ENCODE measurements at places on chromosomes 5 and 9.
A peak's percentile ranks its signal among the peaks of the same experiment; 100 is the strongest.

- DNase-seq = no peak
These were observed 344.2 kb downstream of the ADGRV1 start for GRCh38 chr5:90902651-90903386.

DNA sequence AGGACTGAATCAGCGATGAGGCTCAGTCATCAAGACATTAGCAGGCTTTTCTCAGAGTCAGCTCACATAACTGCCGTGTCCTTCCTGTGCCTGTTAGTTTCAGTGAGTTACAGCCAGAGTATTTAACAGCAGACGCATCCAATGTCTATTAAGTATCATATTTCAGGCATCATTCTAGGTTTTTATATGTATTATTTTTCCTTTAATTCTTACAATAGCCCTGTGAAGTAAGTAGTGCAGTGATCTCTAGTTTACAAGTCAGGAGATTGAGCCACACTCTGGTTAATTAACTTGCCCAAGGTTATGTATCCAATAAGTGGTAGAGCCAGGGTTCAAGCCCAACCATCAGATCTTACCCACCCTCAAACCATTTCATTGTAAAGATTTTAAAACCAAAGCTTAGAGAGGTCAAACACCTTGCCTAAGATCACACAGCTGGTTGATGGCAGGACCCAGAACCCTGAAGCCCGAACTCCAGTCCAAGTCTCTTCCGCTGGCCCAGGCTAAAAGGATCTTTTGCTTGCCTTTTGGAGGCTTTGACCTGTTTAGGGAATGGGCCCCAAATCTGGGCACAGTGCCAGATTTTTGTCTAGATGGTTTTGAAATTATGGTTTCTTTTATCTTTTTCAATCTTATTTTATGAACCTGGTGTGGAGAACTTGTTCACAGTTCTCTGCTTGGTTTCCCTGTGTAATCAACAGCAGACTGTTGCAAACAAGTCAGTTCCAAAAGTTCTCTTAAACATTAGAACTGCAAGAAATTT, 261.2 kb upstream of the CLINT1 start:
- DNase-seq = peak; percentile 85

DNA sequence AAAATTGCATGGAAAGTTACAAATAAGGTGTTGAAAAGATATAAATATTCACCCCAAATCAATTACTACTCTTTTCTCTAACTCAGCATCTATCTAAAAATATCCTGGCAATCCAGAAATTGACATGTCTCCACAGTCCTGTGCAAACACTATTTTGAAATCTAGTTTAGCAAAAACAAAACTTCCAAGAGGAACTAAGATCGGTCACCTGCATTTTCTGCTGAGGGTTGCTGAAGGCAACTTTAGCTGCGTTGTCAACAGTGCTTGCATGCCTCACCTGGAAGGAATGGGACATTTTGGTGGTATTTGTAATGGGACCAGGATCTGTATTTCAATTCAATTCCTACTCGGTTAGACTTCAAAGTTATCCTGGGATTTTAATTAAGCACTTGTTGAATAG, 398.3 kb downstream of the NTRK2 start:
- no peak for DNase-seq

- no peak for DNase-seq
These were observed 1.8 kb upstream of the CFAP95 start for GRCh38 chr9:69818750-69819345.

DNA sequence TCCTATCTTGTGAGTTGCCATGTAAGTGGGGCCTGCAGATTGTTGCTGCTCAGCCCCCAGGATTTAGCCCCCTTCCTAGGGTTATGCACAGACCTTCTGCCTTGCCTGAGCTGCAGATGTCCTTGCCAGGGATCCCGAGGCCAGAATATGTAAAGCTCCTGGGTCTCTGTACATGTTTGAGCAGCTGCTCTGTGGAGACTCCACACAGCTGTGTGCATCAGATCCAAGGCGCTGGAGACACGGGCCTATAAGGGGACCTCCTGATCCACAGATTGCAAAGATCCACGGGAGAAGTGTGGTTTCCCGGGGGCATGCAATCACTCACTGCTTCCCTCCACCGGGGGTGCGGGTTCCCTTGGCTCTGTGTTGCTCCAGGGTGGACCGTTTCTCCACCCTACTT, 28.9 kb downstream of the TAF11L14 start:
- DNase-seq = no peak

DNA sequence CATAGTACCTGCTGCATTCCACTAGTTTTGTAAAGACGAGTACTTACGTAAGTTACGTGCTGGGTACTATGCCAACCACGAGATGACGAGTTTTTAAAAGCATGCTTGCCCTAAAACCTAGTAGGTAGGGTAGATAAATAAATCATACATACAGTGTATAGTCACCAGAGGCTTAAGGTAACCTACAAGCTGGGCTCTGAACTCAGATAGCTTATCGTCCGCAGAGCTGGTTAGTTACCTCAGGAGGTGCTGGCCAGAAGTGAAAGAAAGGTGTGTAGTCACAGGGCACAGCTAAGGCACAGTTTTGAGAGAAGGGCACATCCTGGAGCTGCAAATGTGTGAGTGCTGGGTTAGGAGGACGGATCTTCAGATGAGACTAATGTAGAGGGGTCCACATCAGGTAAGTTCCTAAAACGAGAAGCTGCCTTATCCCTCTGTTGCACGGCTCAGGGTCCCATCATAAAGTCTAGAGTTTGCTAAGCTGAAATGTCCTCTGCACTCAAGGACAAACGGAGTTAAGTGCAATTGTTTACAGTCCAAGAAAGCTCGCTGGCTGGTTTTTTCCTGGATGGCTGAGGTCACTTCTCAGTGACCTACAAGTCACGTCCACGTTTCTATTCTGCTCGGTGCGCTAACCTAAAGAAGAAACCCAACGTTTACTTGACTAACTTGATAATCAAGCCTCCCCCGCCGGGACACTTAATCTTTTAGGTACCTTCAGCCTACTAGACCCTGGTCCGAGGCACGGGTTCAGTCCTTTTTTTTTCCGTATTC, 1.1 kb upstream of the SNX24 start:
- DNase-seq = no peak

GRCh38 chr5:119011186-119011585, 22.8 kb upstream of the DTWD2 start:
- DNase-seq = no peak

DNA sequence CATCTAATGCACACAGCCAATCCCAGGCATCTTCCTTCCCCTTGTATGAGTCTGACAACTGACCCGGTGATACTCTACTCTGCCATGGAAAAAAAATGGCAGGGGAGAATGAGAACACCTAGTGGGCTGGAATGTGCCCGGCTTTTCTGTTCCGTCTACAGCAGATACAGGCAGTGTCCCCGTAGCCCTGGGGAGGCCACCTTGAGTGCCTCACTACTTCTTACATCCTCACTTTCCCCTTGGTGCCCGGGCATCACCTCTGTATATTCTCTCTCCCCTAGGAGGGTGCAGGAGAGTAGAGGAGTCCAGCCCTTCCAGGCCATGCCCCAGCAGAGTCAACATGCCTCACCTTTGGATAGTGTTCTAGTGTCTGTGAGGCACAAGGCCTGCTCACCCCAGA, 56.2 kb downstream of the SYK start:
- DNase-seq = no peak

GRCh38 chr9:68426755-68427154, 70.3 kb downstream of the PGM5 start:
- no peak for DNase-seq

- DNase-seq = no peak
These were observed 1.5 kb upstream of the PRDM12 start for GRCh38 chr9:130662970-130663257.

DNA sequence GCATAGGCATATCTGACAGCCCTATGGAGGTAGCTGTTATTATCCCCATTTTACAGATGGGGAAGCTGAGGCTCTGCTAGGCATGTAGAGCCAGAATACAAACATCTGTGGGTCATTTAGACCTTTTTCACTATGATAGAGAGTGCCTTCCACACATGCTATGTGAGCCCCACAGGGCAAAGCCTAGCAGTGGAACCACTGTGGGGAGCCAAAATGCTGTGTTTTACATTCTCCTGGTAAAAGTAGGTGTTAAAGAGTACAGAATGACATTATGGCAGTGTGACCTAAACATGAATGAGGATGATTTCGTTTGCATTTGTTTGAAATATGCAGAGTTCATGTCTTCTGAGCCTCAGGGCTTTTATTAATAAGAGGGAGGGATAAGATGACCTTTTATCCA, 265.2 kb downstream of the MAST4 start:
- no peak for DNase-seq

- DNase-seq = no peak
These were observed 310.5 kb downstream of the CETN3 start for GRCh38 chr5:90099099-90099498.

DNA sequence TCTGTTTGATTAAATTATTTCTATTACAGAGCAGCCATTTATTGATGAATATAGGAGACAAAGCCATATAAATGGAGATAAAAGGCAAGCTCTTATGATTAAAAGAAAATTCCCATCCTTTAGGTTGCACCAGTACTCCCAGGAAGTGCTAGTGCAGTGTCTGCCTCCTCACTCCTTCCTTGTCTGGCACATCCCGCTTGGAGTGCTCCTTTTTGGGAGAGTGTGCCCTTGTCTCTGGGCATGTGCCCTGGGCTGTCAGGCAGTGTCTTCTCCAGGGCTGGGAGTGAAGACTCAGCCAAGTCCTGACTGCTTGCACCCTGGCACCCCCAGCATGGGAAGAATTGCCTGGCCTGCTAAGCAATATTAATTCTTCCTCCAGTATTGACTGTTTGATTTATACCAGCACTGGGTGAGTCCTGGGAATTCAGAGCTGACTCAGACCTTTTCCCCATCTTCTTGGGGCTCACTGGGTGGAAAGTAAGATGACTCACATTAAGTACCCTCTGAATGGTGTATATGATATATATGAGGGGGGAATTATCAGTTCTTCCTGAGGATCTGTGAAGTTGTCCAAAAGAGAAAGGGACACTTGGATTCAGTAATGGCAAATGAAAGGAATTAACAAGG, 62.1 kb downstream of the ZSWIM6 start:
- DNase-seq = no peak

GRCh38 chr9:21800931-21801682, 1.3 kb upstream of the MTAP start:
- DNase-seq = no peak

DNA sequence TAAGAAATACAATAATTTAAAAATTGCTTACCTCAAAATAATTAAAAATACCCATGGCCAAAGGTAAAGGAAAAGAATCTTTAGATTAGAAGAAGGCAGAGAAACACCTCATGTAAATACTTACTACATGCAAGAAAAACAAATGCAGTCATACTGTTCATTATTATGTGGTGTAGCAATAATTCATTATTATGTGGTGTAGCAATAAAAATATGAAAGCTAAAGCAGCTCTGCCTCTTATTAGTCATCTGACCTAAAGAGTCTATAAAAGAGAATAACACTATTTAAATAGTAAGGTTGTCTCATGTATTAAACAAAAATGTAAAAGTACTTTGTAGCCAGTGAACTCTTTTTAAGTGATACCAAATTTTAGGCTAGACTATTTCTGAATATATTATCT, 6.6 kb downstream of the DTWD2 start:
- peak; percentile 1 for DNase-seq

GRCh38 chr9:115207003-115207836, 89.3 kb upstream of the TNC start:
- DNase-seq = no peak

GRCh38 chr9:136963341-136963740, 11.3 kb downstream of the LCN12 start:
- no peak for DNase-seq

DNA sequence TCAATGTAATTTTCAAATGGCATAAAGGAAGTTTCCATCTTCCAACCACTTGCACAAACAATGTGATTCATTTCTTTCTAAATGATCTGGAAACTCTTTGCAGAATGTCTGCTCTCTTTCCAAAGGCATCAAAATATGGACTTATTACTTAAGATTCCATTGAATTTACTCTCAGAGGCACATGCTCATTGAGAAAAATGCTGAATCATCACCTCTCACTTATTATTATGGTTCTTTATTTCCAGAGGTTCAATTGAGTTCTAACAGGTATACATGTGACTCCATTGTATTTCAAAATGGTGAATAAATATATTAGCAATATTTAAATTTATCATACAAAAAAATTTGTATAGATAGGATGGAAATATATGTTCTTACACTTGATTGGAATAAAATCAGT, 1140.6 kb downstream of the EFNA5 start:
- DNase-seq = no peak

GRCh38 chr5:174991847-174992246, 267.5 kb downstream of the MSX2 start:
- no peak for DNase-seq

GRCh38 chr9:136835162-136835931, 6.9 kb upstream of the AJM1 start:
- DNase-seq = no peak

DNA sequence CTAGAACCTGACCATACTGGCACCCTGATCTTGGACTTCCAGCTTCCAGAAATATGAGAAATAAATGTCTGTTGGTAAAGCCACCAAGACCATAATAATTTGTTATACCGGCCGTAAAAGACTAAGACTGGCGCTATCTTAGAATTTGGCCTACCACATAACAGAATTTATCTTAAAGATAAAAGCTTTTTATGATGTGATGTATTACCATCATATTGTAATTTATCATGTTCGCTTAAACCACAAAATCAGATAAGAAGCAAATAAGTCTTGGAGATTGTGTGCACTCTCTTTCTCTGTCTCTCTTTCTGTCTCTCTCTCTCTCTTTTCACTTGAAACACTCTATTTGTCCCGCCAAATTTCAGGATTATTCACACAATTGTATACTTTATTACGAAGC, 35.6 kb downstream of the FST start:
- DNase-seq = no peak

GRCh38 chr5:2272039-2272438, 389.3 kb upstream of the IRX4 start:
- no peak for DNase-seq

- DNase-seq = peak; percentile 67
These were observed 27.8 kb downstream of the SUB1 start for GRCh38 chr5:32613050-32613672.

- no peak for DNase-seq
These were observed 576.1 kb downstream of the CDH12 start for GRCh38 chr5:22277006-22277405.

DNA sequence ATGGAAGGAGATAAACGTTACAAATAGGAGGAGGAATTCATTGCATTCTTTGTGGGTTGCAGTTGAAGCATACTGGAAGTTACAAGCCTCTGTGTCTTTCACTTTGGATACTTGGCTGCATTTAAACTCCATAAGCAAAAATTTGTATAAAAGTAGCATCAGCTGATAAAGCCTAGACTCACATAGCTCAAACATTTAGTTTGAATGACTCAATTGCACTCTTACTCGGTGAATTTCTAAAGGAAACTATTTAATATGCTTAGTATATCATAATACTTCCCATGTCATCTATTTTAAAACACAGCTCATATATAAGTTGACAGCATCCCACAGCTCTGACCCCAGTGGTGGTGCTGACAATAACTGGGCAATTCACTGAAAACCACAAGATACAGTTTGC, 596.6 kb upstream of the ZNF608 start:
- no peak for DNase-seq

DNA sequence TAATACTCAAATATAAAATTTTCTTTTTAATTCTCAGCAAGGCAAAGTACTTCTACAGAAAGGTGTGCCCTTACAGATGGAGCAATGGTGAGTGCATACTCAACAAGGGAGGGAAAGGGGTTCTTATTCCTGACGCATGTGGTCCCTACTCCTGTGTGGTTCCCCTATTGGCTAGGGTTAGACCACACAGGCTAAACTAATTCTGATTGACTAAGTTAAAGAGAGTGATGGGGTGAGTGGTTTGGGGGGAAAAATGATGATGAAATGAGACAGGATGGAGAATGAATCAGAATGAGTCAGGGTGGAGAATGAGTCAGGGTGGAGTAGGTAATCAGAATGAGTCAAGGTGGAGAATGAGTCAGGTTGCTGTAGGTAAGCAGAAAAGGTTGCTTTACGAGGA, 22.9 kb upstream of the HMGCS1 start:
- no peak for DNase-seq
